ENCODE measurements at places on chromosomes 13 and 19.

DNA sequence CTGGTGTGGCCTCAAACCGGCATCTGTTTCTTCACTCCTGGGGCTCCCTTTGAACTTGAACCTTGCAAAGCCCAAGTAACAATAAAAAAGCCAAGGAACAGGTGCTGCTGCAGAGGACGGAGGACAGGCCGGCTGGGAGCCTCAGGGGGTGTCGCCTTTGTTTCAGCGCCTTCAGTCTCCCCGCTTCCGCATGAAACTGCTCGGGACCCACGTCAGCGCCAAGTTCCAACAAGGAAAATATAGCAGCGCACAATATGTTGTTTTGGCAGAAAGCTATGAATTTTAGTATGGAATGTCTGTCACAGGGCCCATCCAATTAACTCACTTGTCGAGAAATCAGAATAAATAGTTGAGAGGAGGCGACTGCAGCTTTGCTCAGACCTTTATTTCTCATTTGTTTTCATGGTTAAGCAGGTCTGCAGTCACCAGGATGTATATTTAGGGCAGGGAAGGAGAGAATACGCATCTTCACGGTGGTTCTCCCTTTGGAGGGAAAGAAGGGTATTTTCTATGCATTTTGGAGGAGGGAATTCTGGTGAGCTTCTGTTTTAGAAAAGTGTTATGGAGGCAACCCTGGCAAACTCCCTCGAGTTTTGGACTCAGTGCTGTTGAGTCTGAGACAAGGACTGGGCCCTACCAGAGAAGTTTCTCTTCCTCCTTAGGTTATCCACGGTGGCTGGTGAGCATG, 34.3 kb upstream of the MEDAG start:
- no peak for DNase-seq

GRCh38 chr13:97015661-97016350, 21.5 kb upstream of the OXGR1 start:
- DNase-seq, result no peak

- DNase-seq, result no peak
Measured at GRCh38 chr13:34001389-34001788, 183.4 kb downstream of the RFC3 start.

GRCh38 chr13:33127009-33127551, 110.9 kb downstream of the KL start:
- DNase-seq, result no peak

DNA sequence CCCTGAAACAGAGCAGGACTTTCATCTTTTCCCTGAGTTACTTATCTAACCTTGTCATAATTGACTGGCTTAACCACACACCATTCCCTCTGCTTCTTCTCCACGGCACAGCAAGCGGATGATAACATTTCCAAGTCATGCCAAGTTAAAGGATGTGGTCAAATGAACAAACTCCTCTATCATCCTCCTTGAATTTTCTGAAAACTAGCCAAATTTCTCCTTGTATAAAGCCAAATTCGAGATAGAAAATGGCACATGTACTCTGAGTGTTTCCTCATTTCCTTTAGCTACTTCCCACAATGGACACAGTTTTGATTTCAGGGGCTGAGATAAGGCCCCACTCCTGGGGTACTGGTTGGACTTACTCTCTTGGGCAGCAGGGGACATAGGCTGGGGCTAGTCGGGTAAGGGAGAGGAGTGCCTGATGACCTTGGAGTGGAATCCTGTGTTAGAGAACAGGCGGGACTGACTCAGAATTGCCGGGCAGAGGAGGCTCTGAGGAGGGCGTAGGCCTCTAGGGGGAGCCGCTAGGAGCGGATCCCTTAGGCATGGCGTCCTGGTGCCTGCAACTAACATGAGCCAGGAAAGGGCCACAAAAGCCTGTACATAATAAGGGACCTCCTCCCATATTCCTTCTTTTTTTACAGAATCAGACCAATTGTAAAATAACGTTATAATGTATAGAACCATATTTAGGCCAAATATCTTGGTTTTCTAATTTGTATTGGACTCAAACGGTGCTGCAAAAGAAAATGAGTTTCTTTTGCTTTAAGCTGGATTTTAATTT, 20.3 kb upstream of the TMTC4 start:
- DNase-seq, result peak; percentile 65

DNA sequence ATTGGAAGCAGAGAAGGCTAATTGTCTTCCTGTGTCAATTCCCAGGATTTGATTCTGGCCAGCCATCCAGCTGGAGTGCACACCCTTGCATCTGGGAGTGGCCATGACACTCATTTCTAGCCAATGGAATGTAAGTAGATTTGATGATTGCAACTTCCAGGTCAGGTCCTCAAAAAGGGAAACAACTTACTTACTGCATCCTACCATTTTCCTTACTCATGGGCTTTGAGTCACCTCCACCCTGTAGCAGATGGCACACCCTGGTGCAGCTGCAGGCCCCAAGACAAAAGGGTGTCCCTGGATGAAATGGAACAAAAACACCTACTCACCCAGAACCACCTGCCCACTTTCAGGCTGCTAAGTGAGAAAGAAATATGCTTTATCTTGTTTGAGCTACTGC, 27.3 kb upstream of the MPHOSPH8 start:
- DNase-seq, result no peak

GRCh38 chr19:10114651-10115391, 3.3 kb downstream of the P2RY11 start:
- no peak for DNase-seq

DNA sequence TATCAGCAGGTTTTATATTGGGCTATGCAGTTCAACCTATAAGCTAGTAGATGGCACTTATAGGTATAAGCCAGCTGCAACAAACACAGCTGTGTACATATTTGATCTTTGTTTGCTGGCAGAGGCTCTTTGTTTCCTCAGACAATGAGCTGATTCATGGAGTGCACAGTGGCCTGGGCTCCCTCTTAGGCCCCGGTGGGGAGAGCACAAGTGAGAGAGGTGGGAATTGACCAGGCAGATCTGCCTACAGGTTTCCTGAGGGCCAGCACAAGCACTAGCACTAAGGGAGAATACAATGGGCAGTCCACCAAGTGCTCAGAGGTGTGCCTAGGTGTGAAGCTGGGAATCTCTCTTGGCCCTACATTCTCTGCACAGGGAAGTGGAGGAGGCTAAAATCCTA, 1390.7 kb downstream of the SLITRK5 start:
- no peak for DNase-seq

DNA sequence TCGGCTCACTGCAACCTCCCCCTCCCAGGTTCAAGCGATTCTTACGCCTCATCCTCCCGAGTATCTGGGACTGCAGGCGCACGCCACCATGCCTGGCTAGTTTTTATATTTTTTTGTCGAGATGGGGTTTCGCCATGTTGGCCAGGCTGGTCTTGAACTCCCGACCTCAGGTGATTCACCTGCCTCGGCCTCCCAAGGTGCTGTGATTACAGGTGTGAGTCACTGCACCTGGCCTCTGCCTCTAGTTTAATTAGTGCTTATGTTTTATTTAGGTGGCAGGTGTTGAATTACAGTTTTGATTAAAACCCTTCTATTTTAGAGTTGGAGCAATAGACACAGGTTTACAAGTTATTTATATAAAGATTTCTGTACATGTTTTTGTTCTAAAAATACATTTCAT, 42.8 kb downstream of the ATP11A start:
- DNase-seq, result no peak

DNA sequence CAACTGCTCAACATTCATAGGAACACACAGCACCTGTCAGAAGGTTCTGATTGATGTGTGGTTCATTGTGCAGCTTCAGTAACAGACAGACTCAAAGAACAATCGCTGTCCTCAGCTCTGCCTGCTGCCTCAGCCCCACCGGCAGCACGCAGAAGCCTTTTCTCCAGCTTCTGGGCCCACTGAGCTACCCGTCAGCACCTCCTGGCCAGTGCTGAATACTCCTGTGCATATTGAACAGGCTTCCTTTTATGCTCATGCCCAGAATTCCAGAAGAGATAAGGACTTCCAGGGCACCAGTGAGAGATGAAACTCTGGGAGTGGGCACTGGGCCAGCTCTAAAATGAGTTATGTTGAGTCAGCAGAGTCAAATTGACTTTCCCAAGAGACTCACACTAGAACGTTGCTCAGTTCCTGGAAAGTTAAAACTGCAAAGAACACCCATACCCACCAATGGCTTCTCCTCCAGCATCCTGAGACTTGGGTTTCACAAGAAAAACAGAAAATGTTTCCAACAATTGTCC, 119.3 kb downstream of the COL4A1 start:
- no peak for DNase-seq

DNA sequence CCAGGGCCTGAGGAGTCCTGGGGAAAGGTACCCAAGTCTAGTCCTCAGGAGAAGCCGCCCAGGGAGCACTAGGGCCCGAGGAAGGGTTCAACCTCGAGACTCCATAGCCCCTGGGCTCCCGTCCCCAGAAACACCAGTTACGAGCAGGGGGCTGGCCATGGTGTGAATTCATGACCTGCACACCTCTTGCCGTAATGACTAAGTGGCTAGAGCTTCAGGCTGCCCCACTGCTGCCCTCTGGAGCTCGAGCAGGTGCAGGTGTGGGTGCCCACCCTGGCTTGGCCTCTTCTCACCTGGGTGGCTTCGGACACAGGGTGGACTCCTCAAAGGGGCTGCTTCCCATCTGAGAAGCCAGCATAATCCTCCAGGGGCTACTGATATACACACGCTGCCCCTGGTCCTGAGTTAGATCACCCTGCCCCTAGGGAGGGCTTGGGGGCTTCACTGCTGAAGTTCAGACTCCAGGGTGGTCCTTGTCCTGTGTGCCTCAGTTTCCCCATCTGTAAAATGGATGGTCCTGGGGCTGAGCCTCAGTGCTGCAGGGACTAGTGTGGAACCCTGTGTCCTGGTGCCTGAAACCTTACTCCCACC, 13.6 kb downstream of the SPC24 start:
- no peak for DNase-seq
